CD4-positive, alpha-beta T cell (primary cell): ENCODE measurements at places on chromosomes 6 and 20. TPM values are rescaled to one million over a fixed set of nuclear protein-coding genes. Genes with fewer than 3 reads are reported as not detected.

DNA sequence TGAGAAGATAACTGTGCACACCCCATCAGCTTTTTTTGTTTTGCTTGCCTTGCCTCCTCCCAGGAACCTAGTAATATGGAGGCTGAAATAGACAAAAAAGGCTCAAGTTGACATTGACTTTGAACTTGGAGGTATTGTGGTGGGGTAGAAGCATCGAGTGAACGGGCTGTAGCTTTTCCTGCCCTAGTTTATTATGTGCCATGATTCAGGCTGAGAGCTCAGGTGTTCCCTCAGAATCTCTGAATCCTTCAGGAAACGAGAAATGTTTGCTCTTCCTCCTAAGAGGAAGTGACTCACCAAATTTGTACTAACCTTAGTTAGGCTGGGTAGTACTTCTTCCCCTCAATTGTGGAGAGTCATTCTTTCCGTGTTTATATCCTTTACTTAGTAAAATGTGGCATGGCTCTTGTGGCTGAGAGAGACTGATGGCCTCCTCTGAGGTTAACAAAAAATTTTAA lies 98.8 kb downstream of the SASH1 start:
- no peak for DNase-seq

DNA sequence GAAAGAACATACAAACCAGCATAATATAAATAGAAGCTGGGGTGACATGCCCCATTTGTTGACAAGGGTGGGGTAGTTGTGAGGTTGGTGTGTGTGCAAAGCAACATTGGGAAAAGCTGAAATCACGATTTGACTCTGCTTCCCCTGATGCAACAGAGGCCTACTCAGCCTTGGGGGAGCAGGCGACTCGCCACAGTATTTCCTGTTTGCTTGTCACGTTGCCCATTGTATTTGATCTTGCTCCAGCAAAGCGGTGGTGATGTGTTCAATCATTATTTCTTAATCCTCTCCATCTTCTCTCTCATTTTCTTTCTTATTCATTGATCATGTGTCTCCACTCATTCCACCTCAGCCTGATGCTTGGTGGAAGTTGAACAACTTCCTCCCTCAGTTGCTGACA lies 165.8 kb upstream of the CITED2 start:
- DNase-seq: peak; percentile 13

LY6G6C gene
- not detected for total RNA-seq

DNA sequence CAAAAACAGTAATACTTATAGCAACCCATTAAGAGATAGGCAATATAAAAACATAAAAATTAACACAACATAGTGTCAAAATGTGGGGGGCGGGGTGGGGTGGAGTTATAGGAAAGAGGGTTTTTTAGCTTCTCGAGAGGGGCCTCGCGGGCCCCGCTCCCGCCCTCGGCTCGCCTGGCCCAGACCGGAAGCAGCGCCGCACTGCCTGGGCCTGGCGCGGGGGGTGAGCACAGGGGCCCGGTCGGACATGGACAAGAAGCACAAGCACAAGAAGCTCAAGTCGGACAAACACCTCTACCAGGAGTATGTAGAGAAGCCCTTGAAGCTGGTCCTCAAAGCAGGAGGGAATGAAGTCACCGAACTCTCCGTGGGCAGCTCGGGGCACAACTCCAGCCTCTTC lies 53.4 kb downstream of the REV3L start:
- no peak for DNase-seq

GRCh38 chr6:106125925-106126435 lies 39.8 kb downstream of the PRDM1 start:
- peak; percentile 35 for DNase-seq

CD40 gene
- total RNA-seq: 1.2 TPM

GRCh38 chr6:74735304-74735703 lies 470.5 kb downstream of the COL12A1 start:
- DNase-seq: no peak

GRCh38 chr6:75620381-75621304 lies 19.0 kb downstream of the SENP6 start:
- no peak for DNase-seq

DNA sequence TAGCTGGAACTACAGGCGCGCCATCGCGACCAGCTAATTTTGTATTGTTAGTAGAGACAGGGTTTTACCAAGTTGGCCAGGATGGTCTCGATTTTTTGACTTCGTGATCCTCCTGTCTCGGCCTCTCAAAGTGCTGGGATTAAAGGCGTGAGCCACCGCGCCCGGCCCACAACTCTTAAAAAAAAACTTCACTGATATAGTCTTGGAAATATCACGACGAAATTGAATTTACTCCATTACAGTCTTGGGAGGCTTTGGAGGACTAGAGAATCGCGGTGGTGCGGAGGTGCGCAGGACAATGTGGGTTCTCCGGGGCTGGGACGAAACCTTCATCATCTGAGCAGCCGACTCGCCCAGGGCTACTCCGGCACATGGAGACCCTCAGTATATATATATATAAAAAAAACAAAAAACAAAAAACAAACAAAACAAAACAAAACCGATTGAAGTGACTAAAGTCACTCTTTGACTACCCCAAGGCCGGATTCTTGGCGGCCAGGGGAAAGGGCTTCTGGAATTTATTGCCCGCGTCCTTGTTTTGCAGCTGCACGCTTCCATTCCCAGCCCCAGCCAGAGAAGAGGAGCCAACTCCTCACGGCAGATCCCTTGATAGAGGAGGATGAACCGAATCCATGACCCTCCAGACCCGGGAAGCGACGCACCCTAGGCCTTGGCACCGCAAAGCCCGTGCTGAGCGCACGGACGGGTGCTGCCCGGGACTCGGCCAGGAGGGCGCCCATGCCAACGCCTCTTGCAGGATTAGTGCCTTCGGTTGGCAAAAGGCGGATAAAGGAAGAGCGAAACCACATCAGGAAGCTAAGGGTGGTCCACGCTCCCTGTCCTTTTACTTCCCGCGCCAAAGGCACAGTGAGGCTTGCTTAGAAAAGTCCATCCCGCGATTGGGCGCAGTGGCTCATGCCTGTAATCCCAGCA lies 1.7 kb upstream of the GCM2 start:
- DNase-seq: no peak

PHACTR3 gene
- not detected for total RNA-seq

- DNase-seq: no peak
Observed at GRCh38 chr20:58330687-58331086, 21.2 kb downstream of the RAB22A start.

GRCh38 chr6:17102258-17102870 lies 514 bp downstream of the STMND1 start:
- no peak for DNase-seq

- DNase-seq: no peak
Observed at GRCh38 chr6:56516003-56516402, 126.7 kb downstream of the DST start.

TSBP1 gene
- total RNA-seq: not detected

DNA sequence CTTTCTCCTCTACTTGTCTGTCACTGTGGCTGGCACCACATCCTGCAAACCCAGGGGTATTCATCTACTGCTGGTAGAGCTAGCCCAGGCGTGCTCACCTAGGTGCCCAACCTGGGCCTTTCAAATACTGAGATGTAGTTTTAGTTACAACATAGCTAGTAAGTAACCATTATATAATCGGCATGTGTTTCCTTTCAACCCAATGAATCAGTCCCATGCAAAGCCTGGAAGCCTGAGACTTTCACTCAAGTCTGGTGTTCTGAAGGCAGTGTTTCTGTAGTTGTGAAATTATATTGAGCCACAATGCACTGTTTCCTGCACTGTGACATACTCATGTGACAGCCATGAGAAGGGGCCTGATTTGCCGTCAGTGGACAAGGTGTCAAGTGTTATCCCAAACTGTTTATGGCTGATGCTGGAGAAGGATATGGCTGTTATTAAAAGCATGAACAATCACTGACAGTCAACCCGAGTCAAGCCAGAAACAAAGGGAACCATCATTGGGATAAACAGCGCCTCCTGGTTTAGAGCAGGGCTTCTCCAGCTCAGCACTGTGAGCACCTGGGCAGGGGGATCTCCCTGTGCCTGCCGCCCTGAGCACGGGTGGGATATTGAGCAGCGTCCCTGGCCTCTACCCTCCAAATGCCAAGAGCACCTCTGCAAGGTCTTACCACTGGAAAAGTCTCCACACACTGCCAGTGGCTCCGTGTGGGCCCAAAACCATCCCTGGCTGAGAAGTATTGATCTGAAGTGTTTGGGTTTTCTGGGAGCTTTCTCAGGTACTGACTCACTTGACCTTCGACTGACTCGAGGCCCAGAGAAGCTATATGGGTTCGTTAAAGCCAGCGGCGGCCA lies 1.6 kb downstream of the PSMA7 start:
- peak; percentile 47 for DNase-seq

GRCh38 chr6:36178544-36178943 lies 18.0 kb upstream of the BRPF3 start:
- DNase-seq: no peak

- no peak for DNase-seq
Observed at GRCh38 chr6:43428112-43428570, 800 bp downstream of the ABCC10 start.

C6orf132 gene
- not detected for total RNA-seq

TP53TG5 gene
- total RNA-seq: 0.36 TPM

MEI4 gene
- total RNA-seq: not detected

APMAP gene
- 11.3 TPM for total RNA-seq

DNA sequence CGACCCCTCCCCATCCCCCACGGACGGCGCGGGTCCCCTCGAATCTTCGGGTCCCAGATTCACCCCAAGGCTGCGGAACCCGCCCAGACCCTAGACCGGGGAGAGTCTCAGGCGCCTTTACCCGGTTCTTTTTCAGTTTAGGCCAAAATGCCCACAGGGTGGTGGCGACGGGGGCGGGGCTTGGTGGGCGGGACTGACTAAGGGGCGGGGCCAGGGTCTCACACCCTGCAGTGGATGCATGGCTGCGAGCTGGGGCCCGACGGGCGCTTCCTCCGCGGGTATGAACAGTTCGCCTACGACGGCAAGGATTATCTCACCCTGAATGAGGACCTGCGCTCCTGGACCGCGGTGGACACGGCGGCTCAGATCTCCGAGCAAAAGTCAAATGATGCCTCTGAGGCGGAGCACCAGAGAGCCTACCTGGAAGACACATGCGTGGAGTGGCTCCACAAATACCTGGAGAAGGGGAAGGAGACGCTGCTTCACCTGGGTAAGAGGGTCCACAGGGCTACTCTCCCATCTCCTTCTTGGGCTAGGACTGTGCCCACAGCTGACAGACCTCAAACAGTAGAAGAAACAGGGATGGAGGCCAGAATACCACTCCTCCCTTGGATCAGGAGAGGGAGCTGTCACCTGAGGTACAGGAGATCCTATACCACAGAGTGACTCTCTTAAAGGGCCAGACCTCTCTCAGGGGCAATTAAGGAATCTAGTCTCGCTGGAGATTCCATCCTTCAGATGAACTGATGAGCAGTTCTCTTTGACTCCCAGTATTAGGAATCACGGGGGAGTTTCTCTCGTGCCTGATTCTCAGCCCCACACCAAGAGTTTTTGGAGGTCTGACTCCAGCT lies 942 bp downstream of the HLA-E start:
- peak; percentile 84 for DNase-seq

- DNase-seq: no peak
Observed at GRCh38 chr6:17914651-17915050, 72.8 kb downstream of the KIF13A start.

DNA sequence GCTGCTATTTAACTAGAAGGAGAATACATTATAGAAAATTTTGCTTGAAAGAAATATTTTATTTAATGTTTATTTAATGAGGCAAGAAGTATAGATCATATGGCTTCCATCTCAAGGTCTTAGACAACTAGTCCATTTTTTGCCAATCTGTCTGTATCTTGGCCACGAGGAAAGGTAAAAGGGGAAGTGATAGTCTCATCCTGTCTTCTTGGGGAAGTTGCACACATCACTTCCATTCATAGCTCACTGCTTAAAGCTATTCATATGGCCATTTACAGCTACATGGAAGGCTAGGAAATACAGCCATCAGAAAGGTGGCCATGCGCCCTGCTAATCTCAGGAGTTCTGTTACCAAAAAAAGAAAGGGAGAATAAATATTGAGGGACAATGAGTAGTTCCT lies 50.8 kb downstream of the METTL24 start:
- no peak for DNase-seq

FLRT3 gene
- total RNA-seq: not detected

GRCh38 chr20:10798811-10799210 lies 125.0 kb upstream of the JAG1 start:
- no peak for DNase-seq

GRCh38 chr6:26155061-26155930 lies 68.1 kb downstream of the HFE start:
- DNase-seq: no peak

DNA sequence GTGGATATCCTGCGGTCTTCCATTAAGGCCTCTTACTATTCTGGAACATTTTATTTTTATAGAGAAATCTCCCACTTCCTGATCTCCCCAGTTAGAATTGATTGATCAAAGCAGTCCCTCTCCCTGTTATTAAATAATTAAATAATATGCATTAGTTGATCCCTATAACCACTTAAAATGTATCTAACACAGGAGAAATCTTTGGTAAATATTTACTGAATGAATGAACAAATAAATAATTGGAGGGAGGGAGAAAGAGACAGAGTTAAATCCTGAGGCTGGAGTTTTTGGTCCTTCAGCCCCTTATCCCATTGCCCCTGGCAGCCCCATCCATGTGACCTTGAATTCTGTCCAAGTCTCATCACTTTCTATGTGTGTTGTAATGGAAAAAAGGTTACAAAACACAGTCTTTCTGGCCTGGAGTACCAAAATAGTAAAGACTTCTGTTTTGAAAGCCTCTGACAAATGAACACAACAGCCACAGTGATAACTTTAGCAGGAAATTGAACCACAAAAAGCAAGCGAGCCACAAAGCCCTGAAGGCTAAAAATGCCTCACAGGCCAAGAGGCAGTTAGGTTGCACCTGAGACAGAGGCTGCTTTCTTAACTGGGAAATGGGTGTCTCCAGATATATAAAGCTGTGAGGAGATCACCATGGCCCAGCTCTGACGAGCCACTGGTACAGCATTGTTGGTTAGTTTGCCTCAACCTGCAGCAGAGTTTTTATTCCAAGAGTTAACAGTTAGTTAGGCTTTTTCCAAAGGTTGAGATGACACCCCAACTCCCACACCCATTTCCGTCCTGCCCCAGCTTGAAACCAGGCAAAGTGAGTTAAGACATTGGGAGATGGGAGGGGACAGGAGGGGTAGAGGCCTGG lies 11.3 kb downstream of the NT5E start:
- no peak for DNase-seq

- peak; percentile 48 for DNase-seq
Observed at GRCh38 chr20:38222231-38222922, 38.2 kb downstream of the KIAA1755 start.

BPIFB4 gene
- not detected for total RNA-seq

GRCh38 chr6:6538261-6538660 lies 50.3 kb upstream of the LY86 start:
- DNase-seq: no peak

TFAP2A gene
- total RNA-seq: 0.16 TPM
